ENCODE measurements at places on chromosomes 5 and 9.

DNA sequence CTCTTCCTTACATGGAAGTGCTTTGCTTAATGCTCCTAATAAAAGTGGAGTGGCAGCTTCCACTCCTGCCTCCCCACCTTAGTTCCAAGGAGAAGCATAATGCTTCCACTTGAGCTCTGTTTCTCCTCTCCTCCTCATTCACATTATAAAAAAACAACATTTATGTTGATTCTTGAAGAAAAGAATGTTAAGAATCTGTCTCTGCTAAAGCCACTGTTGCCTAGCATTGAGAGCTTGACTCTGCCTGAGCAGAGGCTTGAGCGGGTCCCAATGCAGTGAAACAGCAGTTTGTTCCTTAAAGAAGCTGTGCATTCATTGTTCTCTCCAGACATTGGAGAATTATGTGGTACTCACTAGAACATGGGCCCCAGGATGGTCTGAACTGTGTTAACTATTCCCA is 101.5 kb upstream of the GHR start:
- DNase-seq: no peak

- no peak for DNase-seq
These were observed 21.0 kb downstream of the F2R start for GRCh38 chr5:76736679-76737556.

DNA sequence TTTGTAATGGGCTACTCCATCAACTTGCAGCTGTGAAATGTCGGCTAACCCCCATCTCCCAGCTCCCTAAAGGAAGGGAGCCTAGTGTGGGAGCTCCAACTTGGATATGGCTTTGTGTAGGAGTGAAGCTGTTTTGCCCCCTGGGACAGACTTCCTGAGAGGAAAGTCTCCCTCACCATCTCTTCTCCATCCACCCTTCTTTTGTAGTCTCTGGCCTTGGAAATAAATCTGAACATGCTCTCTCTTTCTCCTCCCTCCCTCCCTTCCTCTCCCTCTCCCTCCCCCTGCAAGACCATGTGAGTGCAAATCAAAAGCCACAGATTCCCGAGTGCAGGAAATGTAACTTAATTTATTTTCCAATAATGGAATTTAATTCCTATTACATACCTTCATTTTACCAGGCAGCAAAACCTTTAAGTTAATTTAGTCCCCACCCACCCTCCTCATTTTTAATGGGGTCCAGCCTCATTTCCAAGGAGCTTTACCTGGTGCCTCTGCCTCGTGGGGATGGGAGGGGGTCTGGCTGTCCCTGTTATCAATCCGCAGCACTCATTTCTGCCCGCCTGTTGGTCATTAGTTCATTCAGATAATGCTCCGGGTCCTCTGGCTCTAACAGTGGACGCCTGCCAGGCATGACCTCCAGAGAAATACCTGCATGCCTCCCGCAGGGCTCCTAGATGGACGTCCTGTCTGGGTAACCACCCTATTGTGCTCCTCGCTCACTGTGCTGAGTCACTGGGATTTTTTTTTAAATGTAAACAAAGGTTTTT is 122.9 kb upstream of the TAF11L2 start:
- no peak for DNase-seq

DNA sequence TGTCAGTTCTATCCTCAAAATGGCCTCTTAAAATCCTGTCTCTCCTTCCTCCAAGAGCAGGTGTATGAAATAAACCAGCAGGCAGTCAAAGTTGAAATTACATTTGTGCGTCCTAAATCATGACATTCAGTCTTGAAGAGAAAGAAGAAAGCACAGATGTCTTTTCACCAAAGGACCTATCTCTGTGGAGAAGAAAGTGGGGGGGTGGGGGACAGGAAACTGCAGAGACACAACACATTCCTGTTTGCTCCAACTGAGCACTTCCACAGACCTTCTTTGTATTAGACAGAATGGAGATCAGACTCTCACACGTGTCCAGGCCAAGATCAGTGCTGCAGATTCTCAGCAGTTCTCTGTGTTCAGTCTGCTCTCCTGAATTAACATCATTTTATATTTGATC is 471.9 kb upstream of the RGMB start:
- DNase-seq: no peak

- no peak for DNase-seq
These were observed 33.8 kb downstream of the SLC46A2 start for GRCh38 chr9:112856843-112857242.

DNA sequence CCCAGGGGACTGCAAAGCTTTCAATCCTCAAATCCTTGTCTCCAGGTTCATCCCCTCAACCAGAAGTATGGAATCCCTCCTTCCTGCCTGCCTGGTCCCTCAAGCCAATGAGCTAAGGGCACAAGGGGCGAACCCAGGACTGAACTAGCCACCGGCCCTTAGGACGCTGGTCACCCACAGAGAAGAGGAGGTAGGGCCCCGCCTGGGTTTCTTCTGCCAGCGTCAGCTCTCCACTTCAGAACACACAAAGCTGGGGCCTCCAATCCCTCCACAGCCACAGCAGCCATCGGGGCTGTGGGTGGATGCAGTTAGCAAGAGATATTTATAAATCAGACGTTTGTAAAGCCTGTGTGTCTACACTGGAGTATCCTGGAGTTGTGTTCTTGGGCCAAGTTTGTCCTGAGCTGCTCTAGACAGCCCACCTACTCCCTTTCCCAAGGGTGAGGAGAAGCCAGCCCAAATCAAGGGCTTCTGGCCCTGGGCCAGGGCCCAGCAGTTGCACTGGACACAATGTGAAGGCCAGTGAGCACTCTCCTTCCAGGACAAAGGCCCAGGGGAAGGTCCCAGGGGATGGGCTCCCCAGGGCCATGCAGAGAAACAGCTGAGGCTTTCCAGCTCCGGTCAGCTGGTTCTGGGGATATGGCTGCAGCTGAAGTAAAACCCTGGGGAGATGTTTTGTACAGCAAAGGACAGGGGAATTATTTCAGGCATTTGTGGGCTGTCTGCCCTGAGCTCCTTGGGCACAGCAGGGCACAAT is 18.9 kb downstream of the AMBP start:
- no peak for DNase-seq

GRCh38 chr5:158486566-158486965 is 613.1 kb downstream of the EBF1 start:
- DNase-seq: no peak

DNA sequence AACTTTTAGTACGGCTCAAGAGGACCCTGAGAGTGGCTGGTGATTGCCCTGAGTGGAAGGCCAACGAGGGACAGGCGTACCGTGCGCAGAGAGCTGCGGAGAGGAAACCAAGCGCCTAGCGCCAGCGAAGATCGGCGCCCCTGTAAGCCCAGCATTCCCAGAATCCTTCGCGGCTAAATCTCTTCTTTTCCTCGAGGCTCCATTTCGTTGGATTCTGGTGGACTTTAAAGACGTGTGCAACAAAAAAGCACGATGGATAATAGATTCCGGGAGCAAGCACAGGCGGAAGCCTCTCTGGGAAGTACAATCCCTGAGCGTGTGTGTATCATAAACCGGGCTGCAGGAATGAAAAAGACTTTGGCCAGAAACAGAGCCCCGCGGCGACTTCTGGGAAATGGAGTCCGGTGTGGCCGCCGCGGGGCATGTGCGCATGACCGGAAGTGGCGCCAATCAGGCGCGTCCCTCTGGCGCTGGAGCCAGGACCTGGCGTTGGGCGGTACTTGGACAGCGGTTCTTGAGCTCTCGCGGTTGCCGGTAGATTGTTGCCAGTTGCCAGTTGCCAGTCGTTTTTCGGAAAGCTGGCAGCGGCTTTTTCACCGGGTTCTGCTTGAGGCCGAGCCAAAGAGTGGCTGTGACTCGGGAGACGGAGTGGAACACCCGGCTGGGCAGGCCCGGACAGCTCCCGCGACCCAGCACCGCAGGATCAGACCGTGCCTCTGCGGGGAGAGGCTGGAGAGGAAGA is at the start of gene ZNF79:
Gene ZNF79, plus strand, starts transcription at position 449 of the 742 bp plus-strand sequence. CDS start 406 bp downstream, outside the sequence.
- peak; percentile 94 for DNase-seq

GRCh38 chr9:117354244-117354847 is 60.5 kb downstream of the ASTN2 start:
- no peak for DNase-seq

DNA sequence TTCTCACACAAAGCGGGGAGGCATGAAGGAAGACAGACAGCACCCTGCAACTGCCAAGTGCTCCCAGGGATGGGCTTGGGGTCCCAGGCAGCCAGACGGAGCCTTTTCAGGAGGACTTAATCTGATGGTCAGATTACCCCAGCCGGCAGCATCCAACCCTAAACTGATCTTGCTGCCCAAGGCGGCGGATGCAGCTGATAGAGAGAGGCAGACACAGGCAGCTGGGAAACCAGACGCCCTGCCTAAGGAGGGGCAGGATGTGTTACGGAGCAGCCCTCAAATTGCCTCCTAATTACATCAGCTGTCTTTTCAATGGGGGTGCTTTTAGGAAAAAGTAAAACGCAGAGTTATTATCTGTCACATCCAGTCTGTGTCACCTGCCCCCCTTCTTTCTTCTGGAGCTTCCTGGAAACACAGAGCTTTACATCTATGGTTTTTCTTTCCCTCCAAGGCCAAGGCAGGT is 190.9 kb upstream of the PANK3 start:
- DNase-seq: no peak

DNA sequence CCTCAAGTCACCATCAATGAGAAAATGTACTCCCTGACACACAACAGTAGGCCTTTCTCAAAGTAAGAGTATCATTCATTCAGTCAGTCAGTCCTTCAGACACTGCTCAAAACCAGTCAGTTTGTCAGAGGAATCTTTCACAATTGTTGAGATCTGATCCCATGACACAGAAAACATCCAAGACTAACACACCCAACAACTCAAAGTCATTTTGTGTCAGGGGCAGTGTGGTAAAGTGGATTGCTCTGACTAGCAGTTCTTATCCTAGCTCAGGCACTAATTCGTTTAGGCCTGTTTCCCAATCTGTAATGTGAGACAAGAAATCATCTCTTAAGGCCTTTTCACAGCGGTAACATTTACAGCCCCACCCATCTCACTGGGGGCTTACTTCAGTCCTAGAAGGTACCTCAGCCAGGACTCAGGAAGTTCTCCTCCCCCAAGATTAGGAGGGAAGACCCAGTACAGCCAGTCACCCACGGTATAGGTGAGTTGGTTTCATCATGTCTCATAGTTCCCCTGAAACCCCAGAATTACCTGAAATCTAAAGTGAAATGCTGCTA is 31.9 kb downstream of the SH3TC2 start:
- DNase-seq: no peak

DNA sequence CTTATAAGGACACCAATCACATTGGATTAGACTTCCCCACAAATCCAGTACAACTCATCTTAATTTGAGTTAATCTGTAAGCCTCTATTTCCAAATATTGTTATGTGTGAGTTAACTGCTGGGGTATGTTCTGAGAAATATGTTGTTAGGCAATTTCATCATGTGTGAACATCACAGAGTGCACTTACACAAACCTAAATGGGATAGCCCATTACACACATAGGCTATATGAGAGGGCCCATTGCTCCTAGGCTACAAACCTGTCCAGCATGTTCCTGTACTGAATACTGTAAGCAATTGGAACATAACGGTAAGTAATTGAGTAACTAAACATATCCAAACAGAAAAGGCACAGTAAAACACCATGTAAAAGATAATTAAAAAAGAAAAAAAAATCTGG is 19.1 kb upstream of the ARSI start:
- DNase-seq: no peak

DNA sequence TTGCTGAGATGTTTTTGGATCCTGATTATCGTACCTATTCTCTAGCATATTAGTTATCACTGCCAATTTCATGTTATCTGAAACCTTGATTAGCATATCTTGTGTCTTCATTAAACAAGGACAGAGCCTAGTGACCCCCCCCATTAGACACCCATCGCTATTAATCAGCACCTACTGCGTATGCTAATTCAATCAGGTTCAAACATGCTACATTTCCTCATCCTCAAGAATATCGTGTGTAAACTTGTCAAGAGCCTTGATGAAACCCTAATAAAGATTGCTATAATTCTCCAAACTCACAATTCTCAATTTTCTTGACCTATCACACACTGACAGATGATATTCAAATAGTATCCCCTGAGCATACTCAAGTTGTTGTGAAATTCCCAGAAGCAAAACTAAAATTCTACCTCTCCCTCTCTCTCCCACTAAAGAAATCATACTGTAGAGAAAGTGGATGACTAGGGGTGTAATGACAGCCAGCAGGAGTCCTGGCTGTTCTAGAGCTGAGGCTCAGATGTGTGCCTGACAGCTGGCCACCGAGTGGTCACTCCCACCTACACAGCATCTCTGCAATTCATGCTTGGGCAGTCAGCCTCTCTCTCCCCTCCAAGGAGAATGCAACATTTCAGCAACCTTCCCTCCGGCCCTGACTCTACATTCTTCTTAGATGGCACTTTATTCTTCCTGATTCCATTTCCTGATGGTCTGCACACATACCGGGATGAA is 9.2 kb upstream of the ZNF354A start:
- DNase-seq: no peak

GRCh38 chr5:157514974-157515373 is 55.0 kb downstream of the NIPAL4 start:
- no peak for DNase-seq

DNA sequence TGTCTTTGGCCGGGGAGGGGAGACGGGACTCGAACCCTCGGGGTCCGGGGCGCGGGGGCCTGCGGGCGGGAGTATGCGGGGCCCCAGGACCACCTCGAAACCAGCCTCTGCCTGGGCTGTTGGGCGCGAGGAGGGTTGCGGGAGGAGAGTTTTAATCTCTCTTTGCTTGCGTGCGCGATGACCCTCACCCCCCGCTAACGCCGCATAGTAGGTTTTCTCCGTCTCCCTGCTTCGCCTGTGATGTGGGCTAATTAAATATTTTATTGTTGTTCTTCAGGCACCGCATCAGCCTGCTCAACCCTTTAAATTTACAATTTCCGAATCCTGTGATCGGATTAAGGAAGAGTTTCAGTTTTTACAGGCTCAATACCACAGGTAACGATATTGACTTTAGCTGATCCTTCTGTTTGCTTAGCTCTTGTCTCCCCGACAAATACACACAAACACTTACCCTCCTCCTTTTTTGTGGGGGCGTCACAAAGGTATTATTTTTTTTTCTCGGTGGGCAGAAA is 1.7 kb downstream of the TLE4 start:
- no peak for DNase-seq

DNA sequence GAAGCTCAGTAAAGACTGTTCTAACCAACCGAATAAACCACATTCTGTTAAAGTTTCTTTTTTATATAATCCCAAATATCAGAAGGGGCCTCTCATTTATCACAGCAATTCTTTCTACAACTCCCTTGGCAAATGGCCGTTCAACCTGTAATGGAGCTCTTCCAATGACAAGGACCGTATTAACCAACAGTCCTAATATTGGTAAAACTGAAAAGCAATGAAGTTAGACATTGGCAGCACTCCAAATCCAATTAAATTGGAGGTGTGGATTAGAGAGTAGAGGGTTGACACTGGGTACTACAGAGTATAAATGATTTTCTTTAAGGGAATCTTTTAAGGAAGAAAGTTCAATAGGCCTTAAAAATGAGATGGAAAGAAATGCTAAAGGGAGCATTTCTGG is 842 bp downstream of the TMED7 start:
- DNase-seq: no peak
